ENCODE measurements at places on chromosomes 3 and 15.

GRCh38 chr3:128278130-128278529 lies 124.8 kb downstream of the EEFSEC start:
- DNase-seq, result no peak

DNA sequence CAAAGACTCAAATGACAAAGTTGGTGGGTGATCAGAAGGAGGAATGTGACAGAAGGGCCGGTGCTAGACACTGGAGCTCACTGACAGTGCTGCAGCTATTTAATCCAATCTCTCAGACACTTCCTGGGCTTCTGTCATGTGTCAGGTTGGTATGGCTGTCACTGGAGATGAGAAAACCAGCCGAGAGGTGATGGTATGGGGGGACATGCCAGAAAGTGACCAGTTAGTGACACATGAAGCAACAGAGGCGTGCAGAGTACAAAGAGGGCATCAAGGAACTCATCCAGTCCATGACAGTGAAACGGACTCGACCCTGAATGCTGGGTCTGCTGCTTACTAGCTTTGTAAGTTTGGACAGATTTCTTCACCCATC lies 219.5 kb downstream of the CADPS start:
- DNase-seq, result no peak

- DNase-seq, result no peak
These were observed 119.3 kb upstream of the SLC24A5 start for GRCh38 chr15:48001393-48002039.

DNA sequence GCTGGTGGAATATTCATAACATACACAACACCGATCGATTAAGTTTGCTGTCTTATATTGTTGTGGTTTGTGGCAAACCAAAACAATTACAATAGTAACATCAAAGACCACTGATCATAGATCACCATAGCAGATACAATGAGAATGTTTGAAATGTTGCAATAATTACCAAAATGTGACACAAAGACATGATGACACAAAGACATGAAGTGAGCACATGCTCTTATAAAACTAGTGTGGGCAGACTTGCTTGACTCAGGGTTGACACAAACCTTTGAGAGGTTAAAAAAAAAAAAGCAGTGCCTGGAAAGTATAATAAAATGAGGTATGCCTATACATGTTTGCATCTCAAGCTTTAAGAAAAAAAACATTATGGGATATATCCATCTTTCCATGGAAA lies 130.3 kb downstream of the NR1I2 start:
- DNase-seq, result no peak

- no peak for DNase-seq
These were observed 56.5 kb upstream of the RASA2 start for GRCh38 chr3:141430316-141430715.

DNA sequence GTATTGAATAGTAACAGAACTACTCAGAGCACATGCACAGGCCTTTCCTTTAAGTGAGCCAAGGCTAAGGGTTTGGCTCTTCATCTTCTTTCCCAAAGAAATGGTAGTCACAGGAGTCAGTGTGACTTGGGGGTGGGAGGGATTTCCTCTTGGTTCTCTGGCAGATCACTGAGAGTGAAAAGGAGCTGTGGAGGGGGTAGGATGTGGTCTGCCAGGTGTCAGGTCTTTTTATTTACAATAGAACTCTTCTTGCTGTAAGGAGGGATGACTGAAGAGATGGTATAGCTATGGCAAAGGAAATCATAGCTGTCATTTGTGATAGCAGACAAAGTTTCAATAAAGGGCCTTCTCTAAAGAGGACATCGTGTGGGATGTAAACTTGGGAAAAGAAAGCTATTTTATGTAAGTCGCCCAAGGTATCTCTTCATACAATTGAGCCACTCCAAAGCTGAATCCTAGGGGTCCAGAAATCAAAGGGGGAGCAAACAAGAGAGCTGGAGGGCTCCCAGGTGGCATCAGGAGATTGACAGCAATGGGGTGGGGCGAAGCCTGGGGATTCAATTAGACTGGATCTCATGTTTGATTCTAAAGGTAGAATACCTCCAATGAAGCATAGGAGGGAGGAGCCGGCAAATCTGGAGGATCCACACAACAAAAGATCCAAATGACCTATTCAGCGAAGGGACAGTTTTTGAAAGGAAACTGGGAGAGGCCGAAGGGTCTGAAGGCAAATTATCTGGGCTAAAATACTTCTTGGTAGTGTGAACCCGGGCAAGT lies 20.0 kb upstream of the CHD2 start:
- no peak for DNase-seq

DNA sequence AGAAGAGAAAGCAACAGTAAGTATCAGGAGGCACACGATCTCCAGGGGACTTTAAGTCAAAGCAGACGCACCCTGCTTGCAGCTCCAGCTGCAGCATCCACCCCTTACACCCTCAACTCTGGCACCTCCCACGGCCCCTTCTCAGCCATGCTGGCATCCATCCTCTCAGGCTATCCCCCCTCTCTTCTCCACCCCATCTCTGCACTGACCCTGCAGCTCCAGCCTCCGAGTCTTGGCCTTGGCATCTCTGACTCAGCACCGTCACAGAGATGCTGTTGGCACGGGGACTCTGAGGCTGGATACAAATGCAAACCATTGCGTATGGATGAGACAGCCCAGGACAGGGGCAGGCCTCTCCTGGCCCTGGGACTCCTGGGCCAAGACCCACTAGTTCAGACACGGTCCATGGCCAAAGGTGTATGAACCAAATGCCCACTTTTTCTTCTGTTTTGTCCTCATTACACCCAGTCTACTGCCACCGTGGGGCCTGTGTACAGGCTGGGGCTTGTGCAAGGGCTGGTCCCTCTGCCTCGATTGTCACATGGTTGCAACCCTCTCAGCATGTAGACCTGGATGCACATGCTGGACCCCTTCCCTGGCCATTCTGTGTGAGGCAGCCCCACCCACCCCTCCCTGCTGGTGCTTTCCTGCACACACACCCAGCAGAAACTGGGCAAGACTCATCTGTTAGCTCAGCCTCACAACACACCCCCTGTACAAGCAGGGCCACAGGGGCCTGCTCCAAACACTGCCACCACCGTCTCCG lies 18.7 kb upstream of the ZXDC start:
- no peak for DNase-seq
